ENCODE measurements at places on chromosomes 6 and 20. TPM values are rescaled to one million over a fixed set of nuclear protein-coding genes. Genes with fewer than 3 reads are reported as not detected.

CRISP3 gene
- total RNA-seq: 2.3 TPM

NKAIN4 gene
- not detected for total RNA-seq

TUBB1 gene
- not detected for total RNA-seq

MMP24 gene
- 0.70 TPM for total RNA-seq

RSPH9 gene
- not detected for total RNA-seq

SLC17A2 gene
- 23.3 TPM for total RNA-seq

MYBL2 gene
- total RNA-seq: 1.8 TPM

UBD gene
- 47.8 TPM for total RNA-seq

DLK2 gene
- total RNA-seq: not detected

GPR6 gene
- total RNA-seq: not detected

SPATA25 gene
- total RNA-seq: 2.0 TPM

CRISP2 gene
- not detected for total RNA-seq

KCNS1 gene
- total RNA-seq: not detected

MEP1A gene
- 0.18 TPM for total RNA-seq

MYLK4 gene
- 0.46 TPM for total RNA-seq

OPRM1 gene
- total RNA-seq: not detected

ROS1 gene
- total RNA-seq: 0.07 TPM

ASIP gene
- total RNA-seq: not detected

DNA sequence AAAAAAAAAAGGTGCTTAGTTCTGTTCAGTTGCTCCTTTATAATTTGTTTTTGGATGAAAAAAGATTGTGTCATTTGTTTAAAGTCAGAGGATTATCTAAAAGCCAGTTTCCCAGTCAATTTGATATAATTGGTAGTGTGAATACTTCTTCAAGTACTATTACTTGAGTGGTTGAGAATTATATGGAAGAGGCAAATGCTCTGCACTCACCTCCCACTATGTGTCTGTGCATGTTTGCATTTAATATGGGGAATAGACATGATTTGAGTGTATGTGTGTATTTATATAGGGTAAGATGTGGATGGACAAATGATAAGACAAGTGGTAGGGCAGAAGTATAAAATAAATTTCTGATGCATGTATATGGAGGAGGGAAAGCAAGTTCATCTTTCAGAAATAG is 15.8 kb downstream of the GJA1 start:
- DNase-seq: no peak

GRCh38 chr6:56088641-56089040 is 158.7 kb downstream of the COL21A1 start:
- DNase-seq: no peak

- no peak for DNase-seq
Observed at GRCh38 chr20:43124241-43124640, 65.5 kb downstream of the PTPRT start.

- DNase-seq: no peak
Observed at GRCh38 chr6:42295181-42295580, 77.5 kb upstream of the MRPS10 start.

DNA sequence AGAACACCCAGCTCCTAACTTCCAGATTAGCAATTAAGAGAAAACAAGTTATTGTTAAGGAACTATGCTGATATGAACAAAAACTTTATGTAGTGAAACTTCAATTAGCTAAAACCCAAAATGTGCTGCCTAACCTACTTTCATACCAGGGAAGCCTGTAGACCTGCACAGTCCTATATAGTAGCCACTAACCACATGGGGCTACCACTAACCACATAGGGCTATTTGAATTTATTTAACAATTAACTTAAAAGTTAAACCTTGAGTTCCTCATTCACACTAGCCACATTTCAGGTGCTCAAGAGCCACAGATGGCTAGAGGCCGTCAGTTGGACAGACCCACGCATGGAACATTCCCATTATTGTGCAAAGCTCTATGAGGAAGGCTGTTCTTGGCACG is 72.4 kb upstream of the LAMP5 start:
- no peak for DNase-seq

GRCh38 chr6:161058741-161059140 is 67.2 kb downstream of the MAP3K4 start:
- DNase-seq: no peak

- no peak for DNase-seq
Observed at GRCh38 chr6:44940367-44940766, 387.8 kb upstream of the RUNX2 start.

DNA sequence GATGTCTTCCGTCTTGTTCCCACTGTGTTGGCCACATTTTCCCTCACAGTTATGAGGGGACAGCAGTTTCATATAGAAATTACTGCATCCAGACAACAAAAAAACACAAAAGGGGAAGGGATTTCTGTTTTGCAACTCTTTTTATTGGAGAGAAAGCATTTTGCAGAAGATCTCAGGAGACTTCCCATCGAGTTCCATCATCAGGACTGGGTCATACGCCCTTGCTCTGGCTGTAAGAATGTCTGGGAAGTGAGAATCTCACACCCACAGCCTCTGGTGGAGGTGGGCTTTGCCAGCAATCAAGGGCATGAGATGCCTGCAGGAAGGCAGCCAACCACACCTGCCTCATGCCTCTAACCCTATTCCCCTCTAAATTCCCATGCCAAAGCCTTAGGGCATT is 5.8 kb upstream of the IGF2R start:
- DNase-seq: no peak

- no peak for DNase-seq
Observed at GRCh38 chr6:75481936-75482593, 11.5 kb downstream of the FILIP1 start.

DNA sequence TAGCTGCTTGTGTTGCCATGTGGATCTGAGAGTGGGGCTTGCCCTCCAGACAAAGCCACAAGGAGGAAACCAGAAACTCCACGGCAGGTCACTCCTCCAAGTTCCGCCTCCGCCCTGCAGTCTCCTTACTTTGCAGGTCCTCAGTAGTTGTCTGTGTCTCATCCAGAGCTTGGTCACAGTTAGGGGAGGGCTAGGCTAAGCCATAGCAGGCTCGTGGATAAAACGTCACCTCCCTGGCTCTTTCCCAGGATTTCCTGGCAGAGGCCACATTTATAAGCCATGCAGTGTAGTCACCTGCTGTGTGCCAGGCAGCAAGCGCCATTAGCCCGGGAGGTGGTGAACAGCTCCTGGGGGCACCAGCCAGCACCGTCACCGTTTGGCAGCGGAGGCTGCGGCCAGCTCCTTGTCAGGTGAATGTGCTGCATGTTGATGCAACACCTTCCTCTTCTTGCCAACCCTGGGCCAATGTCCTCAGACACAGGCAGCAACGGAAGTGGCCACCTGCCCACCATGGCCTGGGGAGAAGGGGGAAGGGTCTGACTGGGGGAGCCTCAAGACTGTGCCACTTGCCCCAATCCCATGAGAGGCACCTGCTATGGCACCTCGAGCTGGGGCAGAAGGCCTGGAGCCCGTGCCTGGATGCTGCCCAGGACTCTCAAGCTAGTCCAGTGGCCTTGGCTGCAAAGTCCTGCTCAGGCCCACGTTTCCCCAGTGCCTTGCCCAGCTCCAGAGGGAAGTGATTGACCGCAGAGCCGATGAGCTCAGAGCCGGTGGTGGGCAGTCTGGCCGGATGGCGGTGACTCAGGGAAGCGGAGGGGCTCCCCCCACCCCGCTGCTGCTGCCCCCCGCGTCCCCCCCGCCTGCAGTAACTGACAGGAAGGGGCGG is 39.0 kb upstream of the SLCO4A1 start:
- DNase-seq: peak; percentile 83

- DNase-seq: no peak
Observed at GRCh38 chr6:34328969-34329368, 63.5 kb downstream of the NUDT3 start.

- no peak for DNase-seq
Observed at GRCh38 chr6:169208011-169208410, 45.6 kb downstream of the THBS2 start.

DNA sequence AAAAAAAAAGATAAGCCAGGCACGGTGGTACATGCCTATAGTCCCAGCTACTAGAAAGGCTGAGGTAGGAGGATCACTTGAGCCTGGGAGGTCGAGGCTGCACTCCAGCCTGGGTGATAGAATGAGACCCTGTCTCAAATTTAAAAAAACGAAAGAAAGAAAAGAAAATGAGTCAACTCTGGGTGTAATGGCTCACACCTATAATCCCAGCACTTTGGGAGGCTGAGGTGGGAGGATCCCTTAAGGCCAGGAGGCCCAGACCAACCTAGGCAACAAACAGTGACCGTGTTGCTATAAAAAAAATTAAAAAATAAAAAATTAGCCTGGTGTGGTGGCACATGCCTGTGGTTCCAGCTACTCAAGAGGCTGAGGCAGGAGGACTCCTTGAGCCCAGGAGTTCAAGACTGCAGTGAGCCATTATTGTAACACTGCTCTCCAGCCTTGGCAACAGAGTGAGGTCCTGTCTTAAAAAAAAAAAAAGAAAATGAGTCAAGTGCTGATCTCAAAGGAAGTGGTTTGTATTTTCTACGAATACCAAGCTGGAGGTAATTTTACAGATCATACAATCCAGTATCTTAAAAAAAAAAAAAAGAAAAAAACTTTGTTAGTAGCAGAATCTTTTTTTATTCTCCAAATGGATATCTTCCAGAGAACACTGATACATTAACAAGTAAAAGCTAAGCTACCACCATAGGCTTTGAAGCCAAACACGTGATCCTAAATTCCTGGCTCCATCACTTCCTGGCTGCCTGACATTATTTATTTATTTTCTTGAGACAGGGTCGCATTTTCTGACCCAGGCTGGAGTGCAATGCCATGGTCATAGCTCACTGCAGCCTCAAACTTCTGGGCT is 5.7 kb downstream of the COMMD7 start:
- no peak for DNase-seq

- no peak for DNase-seq
Observed at GRCh38 chr20:34316196-34316814, 13.2 kb upstream of the AHCY start.

GRCh38 chr20:31707994-31708735 is 14.5 kb downstream of the BCL2L1 start:
- no peak for DNase-seq

DNA sequence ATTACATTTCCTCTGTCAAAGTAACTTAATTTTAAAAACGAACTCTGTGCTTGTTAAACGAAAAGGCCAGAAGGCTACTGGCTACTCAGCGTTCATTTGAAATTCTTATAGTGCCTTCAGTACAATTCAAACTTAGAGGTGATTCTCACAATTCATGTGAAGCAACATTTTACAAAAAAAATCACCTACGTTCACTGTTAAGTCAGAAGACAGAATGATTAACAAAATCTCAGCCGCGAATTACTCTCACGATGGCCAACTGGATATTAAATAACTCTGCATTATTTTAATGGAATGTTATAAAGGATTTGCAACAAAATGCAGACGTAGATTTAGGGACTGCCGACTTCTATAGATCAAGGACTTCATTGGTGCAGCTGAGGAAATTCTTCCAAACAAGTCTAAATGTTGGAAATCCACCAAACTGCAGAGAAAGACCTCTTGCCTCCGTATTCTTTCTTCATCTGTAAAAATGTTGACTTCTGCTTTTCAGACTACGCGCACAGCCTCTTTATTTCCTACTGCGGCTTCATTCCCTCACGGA is 1.6 kb upstream of the QKI start:
- no peak for DNase-seq

- no peak for DNase-seq
Observed at GRCh38 chr6:118697554-118697953, 46.2 kb upstream of the CEP85L start.

DNA sequence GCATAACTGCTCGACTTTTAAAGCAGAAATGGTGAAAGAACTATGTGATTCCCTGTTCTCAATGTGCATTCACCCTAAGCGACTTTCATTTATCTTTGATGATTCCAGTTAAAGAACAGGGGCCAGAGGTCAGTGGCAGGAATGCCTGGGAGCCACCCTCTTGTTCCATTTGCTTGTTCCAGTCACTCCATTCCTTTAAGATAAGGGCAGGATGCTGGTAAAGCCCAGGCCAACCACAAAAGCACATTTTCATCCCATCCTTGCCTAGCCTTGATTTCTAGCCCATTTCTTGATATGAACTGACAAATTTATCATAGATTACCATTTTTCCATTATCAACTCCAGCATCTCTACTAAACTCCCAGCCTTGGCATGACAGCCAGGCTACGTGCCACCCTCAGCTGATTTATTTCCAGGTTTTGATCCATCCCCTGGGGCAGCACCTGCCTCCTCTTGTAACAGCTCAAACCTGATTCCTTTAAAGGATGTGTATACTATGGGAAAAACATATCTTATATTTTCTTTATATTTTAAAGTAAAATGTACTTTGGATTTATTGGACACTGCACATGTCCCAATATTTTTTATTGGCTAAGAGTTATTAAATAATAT is 19.2 kb downstream of the HMGN3 start:
- no peak for DNase-seq

DNA sequence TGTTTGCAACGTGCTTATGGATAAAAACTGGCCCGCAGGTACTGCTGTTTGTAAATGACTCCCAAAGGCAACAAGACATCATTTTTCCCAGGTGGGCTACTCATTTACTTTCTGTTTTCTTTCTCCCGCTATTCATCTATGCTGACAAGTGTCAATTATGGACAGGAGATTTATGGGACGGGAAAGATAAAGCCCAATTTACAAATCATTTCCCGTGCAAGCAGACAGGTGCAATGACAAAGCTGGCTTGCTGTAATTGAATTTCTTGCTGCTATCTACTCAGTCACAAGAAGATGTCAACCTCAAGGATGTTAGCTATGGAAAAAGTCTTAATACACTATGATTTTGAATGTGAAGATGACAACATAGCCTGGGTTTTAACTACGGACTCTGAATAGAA is 125.5 kb downstream of the EPHA7 start:
- no peak for DNase-seq

- DNase-seq: no peak
Observed at GRCh38 chr6:16174416-16175078, 45.7 kb downstream of the MYLIP start.

GRCh38 chr20:11585752-11586352 is 331.8 kb upstream of the BTBD3 start:
- no peak for DNase-seq

DNA sequence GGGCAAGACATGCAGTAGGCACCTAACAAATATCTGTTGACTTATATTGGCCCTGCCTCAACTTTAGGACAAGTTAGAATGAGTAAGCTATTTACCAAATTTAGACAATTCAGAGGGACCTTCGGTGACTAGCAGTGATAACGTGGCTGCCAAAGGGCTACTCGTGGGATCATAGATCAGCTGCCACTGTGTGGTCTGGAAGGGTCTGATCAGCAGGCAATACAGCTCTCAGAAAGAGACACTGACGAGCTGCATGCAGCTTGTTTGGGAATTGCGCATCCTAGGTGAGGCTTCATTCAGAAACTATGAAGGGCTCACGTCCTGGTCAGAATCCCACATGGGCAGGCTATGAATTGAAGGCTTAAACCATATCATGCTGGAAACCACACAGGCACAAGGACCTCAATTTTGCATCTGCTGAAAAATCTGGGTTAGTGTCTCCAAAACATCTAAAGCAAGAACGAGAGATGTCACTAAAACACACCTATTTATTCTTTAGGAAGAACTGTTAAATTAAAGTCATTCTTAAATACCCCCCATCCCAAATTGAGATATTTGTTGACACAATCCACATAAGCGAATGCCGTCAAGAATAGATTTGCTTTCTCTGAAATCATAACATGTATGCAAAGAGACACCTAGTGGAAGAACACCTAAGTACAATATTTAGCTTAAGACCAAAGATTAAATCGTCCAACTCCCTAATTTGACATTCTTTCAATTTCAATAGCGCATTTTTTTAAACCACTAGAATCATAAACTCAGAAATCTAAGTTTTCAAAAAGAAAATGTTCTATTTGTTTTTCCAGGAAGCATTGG is 79.6 kb downstream of the IPCEF1 start:
- no peak for DNase-seq

GRCh38 chr20:64080013-64080812 is at the start of gene OPRL1:
Gene OPRL1, plus strand, starts transcription at chr20:64080082. Its CDS starts 12,639 bp downstream, at chr20:64092721.
- DNase-seq: no peak

GRCh38 chr20:1346315-1346969 is 17.5 kb upstream of the SDCBP2 start:
- DNase-seq: no peak
